ENCODE measurements at places on chromosomes 12 and 14.

GRCh38 chr14:62667421-62667914 is 377.8 kb downstream of the KCNH5 start:
- no peak for DNase-seq

- no peak for DNase-seq
These were observed 8.1 kb downstream of the PRPF40B start for GRCh38 chr12:49631336-49631907.

- no peak for DNase-seq
These were observed 358.8 kb downstream of the C12orf50 start for GRCh38 chr12:87670448-87670847.

DNA sequence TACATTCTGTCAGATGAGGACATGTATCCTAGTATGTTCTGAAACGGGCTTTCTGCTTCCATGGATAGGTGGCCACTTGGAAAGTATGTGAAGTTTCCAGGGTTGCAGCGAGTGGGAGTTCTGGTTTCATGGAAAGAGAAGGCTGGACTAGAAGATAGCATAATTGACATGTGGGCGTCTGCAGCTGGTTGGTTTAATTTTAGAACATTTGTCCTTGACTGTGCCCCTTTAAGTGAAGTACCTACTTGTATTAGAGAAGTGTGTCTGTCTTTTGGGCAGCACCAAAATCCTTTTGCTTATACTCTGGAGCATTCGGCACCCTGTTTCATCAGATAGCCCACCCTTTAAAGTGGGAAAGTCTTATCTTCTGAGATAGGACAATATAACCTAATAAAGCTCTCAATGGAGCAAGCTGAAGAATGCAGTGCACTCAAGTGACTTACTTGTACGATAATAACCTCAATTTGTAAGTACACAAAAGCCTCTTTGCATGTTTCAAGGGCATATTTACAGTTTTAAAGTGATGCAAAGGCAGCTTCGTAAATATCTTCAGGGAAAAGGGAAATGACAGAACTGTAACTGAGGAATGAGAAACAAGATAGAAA is 35.2 kb downstream of the NTN4 start:
- DNase-seq, result no peak

DNA sequence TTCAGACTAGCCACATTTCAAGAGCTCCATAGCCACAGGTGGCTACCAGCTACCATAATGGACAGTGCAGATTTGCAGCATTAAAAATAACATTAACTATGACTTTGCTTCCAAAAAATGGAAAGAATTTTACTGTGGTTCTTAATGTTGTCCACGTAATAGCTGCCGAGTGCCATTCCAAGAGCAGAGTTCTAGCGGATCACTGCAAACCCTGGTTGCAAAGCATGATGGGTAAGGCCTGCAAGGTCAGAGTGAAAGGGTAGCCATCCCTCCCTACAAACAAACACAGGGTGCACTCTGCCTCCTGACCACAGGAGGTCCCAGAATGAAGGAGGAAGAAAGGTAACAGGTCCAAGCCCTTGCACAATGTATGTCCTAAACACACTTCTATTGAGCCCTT is 157.6 kb downstream of the DPF3 start:
- DNase-seq, result no peak

DNA sequence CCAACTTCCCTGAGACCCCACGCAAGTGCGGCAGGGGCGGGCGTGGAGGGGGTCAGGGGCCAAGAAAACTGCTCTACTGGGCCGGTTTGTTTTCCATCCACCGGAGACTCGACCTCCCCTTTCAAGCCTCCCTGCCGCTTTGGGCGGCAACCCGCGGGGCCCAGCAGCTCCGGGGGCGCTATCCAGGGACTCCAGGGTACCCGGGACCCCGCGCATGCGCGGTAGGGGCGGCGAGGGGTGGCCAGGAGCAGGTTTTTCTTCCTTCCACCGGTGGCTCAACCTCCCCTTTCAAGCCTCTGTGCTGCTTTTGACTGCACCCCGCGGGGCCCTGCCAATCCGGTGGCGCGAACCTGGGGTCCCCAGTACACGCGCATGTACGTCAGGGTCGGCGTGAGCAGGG is 323.5 kb downstream of the ALG10 start:
- DNase-seq, result no peak

GRCh38 chr12:2503036-2503435 is 291.7 kb upstream of the FKBP4 start:
- DNase-seq, result no peak

DNA sequence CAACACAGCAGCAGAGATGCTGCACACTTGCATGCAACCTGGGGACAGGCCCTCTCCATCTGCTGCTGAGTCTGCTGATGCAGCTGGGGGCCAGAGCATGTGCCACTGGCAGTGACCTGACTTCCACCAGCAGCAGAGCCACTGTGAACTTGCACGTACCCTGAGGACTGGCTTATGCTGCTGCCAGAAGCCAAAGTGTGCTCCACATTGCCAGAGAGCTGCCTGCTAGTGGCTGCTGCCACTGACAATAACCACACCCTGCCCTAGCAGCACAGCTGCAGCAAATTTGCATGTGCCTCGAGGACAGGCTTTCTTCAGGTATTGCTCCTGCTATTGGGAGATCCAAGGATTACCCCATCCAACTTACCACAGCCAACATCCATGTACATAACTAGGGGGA is 4.5 kb upstream of the PRR4 start:
- DNase-seq, result no peak

DNA sequence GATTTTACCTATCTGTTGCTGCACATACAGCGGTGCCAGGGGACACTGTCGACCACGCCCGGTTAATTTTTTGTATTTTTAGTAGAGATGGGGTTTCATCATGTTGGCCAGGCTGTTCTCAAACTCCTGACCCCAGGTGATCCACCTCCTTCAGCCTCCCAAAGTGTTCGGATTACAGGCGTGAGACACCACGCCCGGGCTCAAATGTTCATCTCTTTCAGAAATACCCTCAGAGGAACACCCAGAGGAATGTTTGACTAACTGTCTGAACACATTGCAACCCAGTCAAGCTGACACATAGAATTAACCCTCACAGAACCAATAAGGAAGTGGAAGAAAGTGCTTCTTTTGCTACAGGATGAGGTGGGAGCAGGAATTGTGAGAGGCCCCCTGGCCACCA is 15.0 kb upstream of the ETFBKMT start:
- DNase-seq, result no peak

GRCh38 chr12:51755251-51755650 is 93.3 kb downstream of the FIGNL2 start:
- DNase-seq, result no peak

- DNase-seq, result no peak
These were observed 40.2 kb downstream of the HEATR5A start for GRCh38 chr14:31380106-31380505.

- DNase-seq, result no peak
These were observed 851.2 kb downstream of the GALC start for GRCh38 chr14:87141801-87142200.

GRCh38 chr12:91965781-91966180 is 179.9 kb downstream of the BTG1 start:
- no peak for DNase-seq

- DNase-seq, result peak; percentile 7
These were observed 58.3 kb upstream of the EEA1 start for GRCh38 chr12:92987362-92987761.

- no peak for DNase-seq
These were observed 94.1 kb upstream of the BMP4 start for GRCh38 chr14:54050759-54051158.

GRCh38 chr12:110809149-110809548 is 37.6 kb upstream of the CCDC63 start:
- no peak for DNase-seq

Measured in stimulated activated CD4-positive, alpha-beta T cell treated with anti-CD3 and anti-CD28 coated beads, Interleukin-2, amount 100 ng/mL, for 4 hours (primary cell).